ENCODE measurements at places on chromosomes 6 and 20.

DNA sequence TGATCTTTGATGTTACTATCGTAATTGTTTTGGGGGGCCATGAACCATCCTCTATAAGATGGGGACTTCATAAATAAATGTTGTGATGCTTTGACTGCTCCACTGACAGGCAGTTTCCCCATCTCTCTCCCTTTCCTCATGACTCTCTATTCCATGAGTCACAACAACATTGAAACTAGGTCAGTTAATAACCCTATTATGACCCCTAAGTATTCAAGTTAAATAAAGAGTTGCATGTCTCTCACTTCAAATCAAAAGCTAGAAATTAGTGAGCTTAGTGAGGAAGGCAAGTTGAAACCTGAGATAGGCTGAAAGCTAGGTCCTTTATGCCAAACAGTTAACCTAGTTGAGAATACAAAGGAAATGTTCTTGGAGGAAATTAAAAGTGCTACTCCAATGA is 491.0 kb downstream of the HAO1 start:
- no peak for DNase-seq

GRCh38 chr20:49614338-49615050 is 46.6 kb upstream of the PTGIS start:
- no peak for DNase-seq

DNA sequence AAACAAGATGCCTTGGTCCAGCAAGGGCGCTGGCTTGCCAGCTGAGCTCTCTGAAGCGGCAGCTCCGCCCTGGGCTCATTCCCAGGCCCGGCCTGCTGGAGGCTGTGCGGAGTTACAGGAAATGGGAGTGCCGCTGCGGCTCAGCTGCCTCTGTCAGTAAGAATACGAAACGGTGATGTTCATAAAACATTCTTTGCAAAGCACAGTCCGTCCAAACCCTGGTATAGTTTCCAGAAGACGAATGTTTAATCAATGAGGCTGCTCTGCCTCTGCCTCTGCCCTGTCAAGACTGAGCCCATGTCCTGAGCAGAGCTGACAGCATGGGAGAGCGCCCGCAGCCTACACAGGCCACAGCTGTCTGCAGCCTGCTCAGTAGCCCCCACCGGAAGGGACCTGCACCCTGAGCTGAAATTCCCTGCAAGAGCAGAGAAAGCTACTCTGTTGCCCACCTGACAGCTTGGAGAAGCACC is 153.3 kb upstream of the SNX9 start:
- no peak for DNase-seq

- no peak for DNase-seq
These were observed 83.3 kb downstream of the NCR2 start for GRCh38 chr6:41418741-41419140.

GRCh38 chr6:138485586-138486248 is 13.6 kb downstream of the NHSL1 start:
- DNase-seq, result no peak

- no peak for DNase-seq
These were observed 259.9 kb downstream of the ADGRG6 start for GRCh38 chr6:142561511-142562265.

GRCh38 chr6:147738099-147738498 is 229.6 kb downstream of the SAMD5 start:
- no peak for DNase-seq

DNA sequence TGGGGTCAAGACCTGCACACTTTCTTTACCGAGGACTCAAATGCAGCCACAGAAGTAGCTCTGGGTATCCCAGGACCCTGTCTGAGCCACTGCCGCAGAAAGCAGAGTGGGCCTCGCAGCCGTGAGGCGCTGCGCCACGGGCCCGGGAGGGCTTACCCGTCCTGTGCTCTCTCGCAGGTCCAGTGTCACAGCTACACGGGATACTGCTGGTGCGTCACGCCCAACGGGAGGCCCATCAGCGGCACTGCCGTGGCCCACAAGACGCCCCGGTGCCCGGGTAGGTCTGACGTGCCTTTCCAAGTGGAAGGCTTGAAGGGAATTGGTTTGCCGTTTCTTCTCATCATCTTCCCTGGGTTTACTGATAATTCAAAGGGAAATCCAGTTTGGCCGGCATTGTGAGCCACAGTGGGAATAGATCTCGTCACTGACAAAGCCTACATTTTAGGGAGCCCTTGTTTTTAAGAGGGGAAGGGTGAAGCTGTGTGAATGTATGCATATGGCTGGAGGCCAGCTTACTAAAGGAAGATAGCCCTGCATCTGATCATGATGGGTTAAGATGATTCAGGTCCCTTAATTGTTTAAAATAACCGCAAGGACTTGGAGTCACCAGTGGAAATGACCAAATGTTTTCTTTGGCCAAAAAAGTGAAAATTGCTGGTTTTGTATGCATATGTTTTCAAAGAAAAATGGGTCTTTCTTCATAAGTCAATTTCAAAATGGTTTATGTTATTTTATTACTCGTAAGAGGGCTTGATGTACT is 86.6 kb downstream of the SMOC2 start:
- no peak for DNase-seq

- DNase-seq, result no peak
These were observed 37.9 kb upstream of the TGM2 start for GRCh38 chr20:38202982-38203293.

GRCh38 chr6:137928286-137928685 is 61.2 kb downstream of the TNFAIP3 start:
- no peak for DNase-seq

GRCh38 chr6:167581637-167582036 is 245.1 kb upstream of the AFDN start:
- no peak for DNase-seq

GRCh38 chr20:59636766-59637370 is 32.5 kb downstream of the PHACTR3 start:
- no peak for DNase-seq

GRCh38 chr20:48787861-48788375 is 39.9 kb downstream of the PREX1 start:
- DNase-seq, result no peak

GRCh38 chr6:112920994-112921393 is 573.9 kb downstream of the RFPL4B start:
- no peak for DNase-seq

DNA sequence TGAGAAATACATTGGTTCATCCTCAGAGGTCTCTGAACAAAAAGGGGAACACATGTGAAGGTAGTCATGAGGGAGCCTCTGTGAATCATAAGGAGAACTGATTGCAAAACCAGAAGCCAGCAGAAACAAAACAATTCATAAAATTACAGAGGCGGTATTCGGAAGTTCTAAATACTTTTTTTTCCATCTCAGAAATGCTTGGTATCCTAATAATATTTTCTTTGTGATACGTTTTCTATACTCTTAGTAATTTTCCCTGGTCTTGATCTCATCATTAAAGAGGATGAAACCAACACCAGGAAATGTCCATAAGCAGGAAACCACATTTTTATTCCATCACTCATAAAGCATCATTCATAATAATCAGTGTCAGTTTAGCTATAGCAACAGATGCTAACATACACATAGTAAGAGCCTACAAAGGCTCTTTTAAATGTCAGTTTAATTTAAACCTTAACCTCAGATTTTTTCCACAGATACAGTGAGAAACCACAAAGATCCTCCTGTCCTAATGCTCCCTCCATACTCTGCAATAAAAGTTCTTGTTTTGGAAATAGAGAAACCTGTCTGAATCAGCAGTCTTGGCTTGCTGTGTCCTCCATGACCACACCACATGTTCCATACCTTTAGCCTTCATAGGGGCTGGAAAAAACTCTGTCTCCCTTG is 29.2 kb downstream of the SGK1 start:
- DNase-seq, result no peak

GRCh38 chr6:157847846-157848245 is 24.8 kb downstream of the SNX9 start:
- DNase-seq, result no peak

- no peak for DNase-seq
These were observed 50.6 kb downstream of the PDSS2 start for GRCh38 chr6:107408714-107409113.
